ENCODE measurements at places on chromosomes 3 and 15.

GRCh38 chr15:88874684-88875083 lies 20.7 kb downstream of the HAPLN3 start:
- no peak for DNase-seq

DNA sequence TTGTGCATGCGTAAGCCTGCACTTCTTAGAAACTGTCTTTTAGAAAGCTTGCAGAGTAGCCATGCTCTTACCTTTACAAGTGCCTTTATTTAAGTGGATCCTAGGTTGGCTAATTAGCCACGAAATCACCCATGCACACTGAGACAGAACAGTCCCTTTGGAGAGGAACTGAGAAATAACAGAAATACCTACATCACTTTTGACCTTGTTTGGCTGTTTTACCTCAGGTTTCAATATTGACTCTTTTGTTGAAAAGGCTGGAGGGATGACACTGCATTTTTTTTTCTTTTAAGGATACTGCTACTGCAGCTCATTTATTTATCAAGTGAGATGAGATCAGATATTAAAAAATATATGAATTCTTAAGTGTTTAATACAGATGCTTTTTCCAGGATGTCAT lies 155.6 kb upstream of the GOLIM4 start:
- no peak for DNase-seq

- no peak for DNase-seq
These were observed 520 bp downstream of the GREM1 start for GRCh38 chr15:32718227-32718820.

DNA sequence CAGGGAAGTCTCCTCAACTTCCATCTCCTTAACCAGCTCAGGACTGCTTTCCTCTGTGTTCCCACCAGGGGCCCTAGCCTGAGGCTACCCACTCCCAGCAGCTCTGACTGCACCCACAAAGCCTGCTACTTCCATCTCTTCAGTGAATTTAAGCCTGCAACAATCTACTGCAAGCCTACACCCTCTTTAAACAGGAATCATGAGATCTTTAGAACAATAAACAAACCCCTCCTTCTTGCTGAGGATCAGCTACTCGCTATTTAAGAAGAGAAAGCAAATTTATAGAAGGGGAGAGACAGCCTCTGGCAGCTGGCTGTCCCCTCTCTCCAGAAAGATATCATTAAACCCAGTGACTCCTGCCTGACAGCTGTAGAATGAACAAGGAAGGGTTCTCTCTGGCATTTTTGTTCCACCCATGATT lies 51.9 kb downstream of the ARHGAP31 start:
- DNase-seq: no peak

- DNase-seq: no peak
These were observed 91.3 kb downstream of the PLXNA1 start for GRCh38 chr3:127073941-127074820.

DNA sequence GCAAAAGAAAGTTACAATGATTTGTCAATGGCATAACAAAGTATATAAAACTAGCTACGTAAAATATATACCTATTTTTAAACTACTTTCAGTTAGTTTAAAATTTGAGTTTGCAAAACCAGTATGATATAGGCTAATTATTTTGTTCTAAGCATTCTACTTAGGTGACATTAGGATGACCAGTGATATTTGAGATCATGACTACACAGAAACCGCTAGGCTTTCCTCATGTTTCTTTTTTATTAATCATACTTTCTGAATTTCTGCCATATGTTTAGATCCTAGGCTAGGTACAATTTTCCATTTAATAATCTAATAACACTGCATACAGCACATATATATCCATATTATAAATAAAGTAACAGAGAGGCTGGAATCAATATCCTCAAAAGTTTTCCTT lies 52.4 kb upstream of the XRN1 start:
- DNase-seq: no peak

GRCh38 chr3:87161013-87161412 lies 66.1 kb upstream of the CHMP2B start:
- DNase-seq: no peak

- DNase-seq: no peak
These were observed 76.2 kb downstream of the TRIM42 start for GRCh38 chr3:140753865-140754754.

DNA sequence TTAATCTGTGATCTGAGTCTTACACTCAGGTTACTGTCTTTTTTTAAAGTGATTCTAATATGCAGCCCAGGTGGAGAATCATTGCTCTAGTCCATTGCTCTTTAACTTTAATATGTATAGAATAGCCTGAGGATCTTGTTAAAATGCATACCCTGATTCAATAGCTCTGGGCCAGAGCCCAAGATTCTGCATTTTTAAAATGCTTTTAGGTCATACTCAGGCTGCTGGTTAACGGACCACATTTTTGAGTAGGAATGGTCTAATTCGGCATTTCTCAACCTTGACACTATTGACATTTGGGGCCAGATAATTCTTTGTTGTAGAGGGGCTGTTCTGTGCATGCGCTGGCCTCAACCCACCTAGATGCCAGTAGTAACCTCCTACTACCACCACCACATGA lies 20.9 kb upstream of the FSTL1 start:
- DNase-seq: no peak

DNA sequence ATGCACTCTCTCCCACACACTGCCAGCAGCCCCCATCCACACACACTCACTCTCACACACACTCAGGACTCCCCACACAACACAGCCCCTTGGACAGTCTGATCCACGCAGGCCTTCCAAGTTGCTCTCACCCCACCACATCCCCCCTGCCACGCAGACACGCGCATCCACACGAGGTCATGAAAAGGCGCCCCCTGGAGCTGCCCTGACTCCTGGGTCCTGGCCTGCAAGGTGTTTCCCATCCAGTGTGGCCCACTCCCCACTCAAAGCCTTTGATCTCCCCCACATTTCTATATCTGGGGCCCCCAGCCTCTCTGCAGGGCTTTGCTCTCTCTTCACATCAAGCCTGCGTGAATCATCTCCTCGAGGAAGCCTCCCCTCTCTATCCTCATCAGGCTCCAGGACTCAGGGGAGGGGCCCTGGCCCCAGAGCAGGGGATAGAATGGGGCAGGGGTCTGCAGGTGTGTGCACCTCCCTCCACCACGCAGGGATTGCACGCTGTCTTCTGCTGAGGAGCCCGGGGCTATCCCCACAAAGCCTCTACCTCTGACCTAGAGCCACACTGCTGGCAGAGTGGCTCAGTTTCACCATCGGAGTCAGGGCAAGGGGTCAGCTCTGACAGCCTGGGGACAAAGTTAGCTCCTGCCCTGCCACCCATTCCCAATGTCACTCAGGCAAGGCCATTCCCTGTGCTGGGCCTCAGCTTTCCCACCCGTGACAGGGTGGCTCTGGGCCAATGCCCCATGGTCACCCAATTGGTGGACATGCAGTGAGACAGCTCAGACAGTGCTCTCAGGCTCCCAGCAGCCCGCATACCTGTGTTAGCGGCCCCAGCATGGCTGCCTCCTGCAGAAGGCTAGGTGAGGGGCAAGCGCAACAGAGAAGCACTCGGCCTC lies 6.4 kb downstream of the MYL3 start:
- no peak for DNase-seq

GRCh38 chr3:25511972-25512721 lies 84.1 kb downstream of the RARB start:
- DNase-seq: no peak

DNA sequence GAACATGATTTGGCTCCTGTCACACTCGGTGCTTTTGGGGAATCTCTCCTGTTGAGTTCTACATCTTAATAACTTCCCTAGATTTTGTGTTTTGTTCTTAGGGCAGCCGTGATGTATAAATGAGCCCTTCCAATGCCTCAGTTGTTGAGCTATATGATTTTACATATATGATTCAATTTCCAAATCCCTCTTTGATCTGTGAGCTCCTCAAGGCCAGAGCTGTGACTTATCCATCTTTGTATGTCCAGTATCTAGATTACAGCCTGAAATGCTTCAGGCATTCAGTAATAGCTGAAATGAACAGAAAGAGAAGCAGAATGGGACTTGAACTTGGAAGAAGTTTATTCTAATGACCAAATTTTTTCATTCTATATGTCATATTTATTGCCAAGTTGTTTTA lies 26.6 kb downstream of the CGGBP1 start:
- no peak for DNase-seq

- DNase-seq: no peak
These were observed 29.5 kb downstream of the GLB1 start for GRCh38 chr3:33067484-33067883.

- DNase-seq: no peak
These were observed 1.0 kb downstream of the XYLB start for GRCh38 chr3:38347421-38348200.

- DNase-seq: no peak
These were observed 37.8 kb upstream of the UACA start for GRCh38 chr15:70801109-70801508.

DNA sequence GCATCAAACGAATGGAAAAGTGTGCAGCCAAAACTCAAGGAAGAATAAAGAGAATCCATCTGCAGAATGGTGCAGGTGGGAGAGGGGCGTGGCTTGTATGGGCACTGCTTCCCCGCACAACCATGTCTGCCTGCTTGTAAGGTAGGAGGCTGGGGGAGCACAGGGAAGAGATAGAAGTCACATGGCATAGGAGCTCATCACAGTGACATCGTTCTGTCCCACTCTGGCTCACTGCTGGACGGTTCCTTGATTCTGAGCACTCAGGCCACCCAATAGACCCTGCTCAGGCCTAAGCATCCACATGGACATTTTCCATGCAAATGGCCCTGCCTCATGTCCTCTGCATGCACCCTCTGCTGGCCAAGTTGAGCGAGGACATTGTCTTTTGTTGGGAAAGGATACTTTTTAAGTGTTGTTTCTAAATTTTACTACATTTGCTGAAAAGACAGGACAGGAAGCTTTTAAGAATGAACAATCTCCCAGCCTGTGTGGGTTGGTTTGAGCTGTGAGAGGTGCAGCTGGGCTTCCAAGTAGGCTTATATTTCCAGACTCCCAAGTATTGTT lies 3.1 kb downstream of the MYLK start:
- peak; percentile 63 for DNase-seq

- DNase-seq: no peak
These were observed 27.5 kb downstream of the ESYT3 start for GRCh38 chr3:138461896-138462295.

DNA sequence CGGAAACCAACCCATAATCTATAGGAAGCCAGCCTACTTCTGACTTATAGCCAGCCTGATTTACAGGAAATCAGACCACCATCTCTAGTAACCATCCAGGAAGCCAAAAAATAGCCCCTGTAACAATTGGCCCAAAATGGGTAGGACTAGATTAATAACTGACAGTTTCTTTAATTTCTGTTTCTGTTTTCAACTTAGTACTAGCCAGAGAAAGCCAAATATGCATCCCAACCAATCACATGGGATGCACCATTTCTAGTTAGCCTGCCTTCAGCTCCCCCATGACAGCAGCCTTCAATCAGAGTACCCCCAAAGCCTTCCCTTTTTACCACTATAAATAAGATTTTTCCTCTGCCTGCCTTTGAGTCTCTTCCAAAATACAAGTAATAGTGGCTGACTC lies 239.1 kb upstream of the GADL1 start:
- no peak for DNase-seq

- no peak for DNase-seq
These were observed 172.5 kb downstream of the POTEB3 start for GRCh38 chr15:21267671-21268395.

- DNase-seq: no peak
These were observed 54.4 kb downstream of the ARNT2 start for GRCh38 chr15:80458580-80458979.

GRCh38 chr15:33279613-33280205 lies 31.1 kb upstream of the RYR3 start:
- DNase-seq: no peak

GRCh38 chr3:72892081-72892775 lies 4.4 kb downstream of the GXYLT2 start:
- DNase-seq: no peak

GRCh38 chr3:9122732-9123364 lies 126.6 kb downstream of the SRGAP3 start:
- DNase-seq: no peak

- peak; percentile 2 for DNase-seq
These were observed 154.1 kb downstream of the TJP1 start for GRCh38 chr15:29668120-29668602.

GRCh38 chr15:25899870-25900269 lies 36.7 kb upstream of the ATP10A start:
- DNase-seq: no peak

DNA sequence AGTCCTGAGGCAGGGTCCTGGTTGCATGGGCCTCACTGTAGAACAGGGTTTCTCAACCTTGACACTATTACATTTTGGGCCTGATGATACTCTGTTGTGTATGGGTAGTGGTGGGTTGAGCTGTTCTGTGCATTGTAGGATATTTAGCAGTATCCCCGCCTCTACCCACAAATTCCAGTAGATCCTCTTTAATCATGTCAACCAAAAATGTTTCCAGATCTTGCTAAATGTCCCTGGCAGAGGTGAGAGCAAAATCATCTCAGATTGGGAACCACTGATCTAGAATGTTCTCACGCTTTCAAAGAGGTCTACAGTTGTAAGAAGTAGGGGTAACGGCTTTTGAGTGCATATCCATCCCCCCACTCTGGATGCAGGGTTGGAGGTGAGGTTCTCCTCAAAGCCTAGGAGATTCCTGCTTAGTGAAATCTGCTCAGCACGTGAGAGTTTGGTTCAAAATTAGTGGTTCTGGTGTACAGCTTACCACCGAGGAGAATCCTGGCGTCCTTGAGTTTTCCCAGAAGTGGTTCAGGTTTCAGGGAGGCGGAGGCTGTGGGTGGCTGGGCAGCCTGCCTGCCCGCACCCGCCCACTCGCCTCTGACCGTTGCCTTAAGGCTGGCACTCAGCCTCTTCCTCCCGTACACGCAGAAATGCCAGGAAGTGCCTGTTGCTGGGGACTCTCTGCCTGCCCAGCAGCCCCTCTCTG lies 5.3 kb downstream of the ACVR2B start:
- DNase-seq: no peak

- DNase-seq: no peak
These were observed 135.4 kb upstream of the CBLB start for GRCh38 chr3:106004137-106004681.

DNA sequence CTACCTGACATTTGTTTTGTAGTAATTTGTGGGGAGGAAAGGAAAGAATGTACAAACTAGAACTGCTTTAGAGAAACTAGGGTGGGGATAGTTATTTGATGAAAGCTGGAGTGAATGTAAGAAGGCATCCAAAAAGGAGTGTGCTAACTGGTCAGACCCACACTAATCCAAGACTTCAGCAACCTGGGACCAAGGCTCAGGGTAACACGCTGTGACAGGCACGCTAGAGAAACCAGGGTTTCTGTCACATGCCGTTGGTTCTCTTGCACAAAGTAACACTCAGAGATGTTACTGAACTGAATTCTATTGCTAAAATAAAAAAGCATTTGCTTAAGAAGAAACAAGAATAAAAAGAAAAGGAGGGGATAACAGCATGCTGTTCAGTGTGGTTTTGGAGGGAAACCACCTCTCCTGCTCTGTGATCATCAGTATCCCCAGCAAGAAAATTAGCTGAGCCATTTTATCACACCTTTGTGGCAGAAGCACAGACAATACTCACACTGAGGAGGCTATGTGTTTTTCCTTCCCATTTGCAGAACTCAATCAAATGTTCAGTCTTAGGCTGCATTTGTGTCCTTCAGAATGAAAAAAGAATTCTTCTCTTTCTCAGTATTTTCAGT lies 2.8 kb upstream of the CCDC80 start:
- DNase-seq: no peak

- no peak for DNase-seq
These were observed 3.6 kb upstream of the GLCE start for GRCh38 chr15:69156736-69157381.
